A172 (cell line): ENCODE measurements at places on chromosomes 4 and X. TPM values are rescaled to one million over a fixed set of nuclear protein-coding genes. Genes with fewer than 3 reads are reported as not detected.

Gene DOK7
- total RNA-seq: 17.9 and 21.4 TPM in 2 replicates

Gene TRIM2
- total RNA-seq: 23.7 and 46.6 TPM in 2 replicates

GRCh38 chrX:42460706-42461105, 317.3 kb downstream of the PPP1R2C start:
- DNase-seq: no peak

DNA sequence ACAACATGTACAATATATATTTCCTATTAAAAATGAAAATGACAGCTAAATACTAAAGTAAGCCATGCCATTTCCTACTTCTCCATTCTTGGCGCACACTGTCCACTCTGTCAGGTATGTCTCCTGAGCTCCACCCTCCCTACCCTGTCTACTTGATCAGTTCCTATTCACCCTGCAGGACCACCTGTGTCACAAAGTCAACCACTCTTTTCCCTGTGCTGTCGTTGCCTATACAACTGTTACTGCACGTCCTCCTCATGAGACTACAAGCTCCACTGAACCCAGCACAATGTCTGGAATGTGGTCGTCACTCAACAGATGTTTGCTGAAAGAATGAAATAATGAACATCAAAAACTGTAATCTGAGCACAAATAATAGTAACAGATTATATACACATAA, 54.9 kb downstream of the SLC9A7 start:
- DNase-seq: no peak

GRCh38 chrX:41152221-41152620, 67.0 kb downstream of the USP9X start:
- no peak for DNase-seq

Gene GLOD5
- total RNA-seq: not detected in 2 replicates

DNA sequence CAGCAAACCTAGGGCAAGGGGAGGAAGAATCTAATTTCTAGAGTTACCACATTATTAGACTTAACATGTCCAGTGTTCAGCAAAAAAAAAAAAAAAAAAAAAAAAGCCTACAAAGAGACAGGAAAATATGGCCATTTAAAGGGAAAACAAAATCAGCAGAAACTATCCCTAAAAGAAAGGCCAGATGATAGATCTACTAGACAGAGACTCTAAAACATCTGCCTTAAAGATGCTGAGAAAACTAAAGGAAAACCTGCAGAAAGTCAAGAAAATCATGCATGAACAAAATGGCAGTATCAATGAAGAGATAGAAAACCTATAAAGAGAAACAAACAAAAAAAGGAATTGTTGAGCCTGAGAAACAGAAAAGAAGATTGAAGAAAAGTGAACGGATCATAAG, 43.8 kb downstream of the NELFA start:
- DNase-seq: no peak

Gene PAPSS1
- total RNA-seq: 62.3 and 71.9 TPM in 2 replicates

Gene RTL5
- 0.14 and 0.89 TPM in 2 replicates for total RNA-seq

Gene EDA
- total RNA-seq: 0.02 TPM in 1 of 2 replicates, not detected in the other

DNA sequence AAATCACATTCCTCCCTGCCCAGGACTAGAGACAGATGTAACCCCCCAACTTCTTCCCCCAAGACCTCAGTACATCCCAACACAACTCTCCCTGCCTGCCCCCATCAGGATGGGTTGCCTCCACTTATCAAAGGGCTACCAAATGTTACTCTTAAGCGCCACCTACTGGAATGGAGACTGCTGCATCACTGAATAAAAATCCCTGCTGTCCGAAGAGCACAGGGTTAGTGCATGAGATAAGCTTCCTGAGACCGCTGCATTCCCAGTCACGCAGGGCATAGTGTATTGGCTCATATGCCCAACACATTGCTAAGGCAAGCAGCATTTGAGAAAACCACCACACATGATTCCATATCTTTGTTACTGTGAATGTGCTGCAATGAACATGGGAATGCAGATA, 544.5 kb downstream of the PPP4R3C start:
- DNase-seq: peak; percentile 60

DNA sequence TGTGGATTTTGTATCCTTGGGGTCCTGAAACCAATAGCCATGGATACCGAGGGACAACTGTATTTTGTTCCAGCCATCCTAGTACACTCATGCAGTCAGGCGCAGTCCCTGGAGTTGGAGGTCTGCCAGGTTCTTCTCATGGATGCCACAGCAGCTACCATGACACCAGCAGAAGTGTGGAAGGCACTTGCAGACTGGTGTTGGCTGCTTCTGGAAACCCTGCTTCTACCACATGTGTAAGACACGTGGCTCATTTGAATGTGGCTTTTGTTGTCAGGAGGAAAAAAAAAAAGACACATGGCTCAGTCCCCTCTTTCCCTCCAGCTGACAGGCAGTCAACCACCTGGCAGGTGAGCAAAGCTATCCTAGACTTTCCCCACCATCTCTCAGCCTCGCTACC, 19.4 kb downstream of the DRD5 start:
- no peak for DNase-seq

Gene ZMAT1
- total RNA-seq: 0.53 and 3.2 TPM in 2 replicates

DNA sequence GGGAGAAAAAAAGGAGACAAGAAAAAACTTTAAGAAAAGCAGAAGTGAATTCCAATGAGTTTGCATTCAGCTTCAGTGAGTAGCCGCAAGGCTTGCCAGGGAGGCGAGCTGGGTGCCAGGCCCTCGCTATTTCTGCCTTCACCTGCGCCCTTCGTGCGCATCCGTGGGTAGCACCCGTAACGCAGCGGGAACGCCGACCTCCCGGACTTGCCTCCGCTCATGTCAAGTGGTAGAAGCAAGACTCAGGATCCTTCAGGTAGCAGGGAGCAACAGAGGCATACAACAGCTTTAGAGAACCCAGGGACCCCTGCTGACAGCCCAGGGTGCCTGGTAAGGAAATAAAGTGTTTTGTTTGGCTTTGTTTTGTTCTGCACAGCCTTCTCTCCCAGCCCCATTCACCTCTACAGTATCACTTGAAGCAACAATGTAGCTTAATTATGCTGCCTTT, 140.0 kb upstream of the BCOR start:
- no peak for DNase-seq
